ENCODE measurements at places on chromosomes 6 and 20. TPM values are rescaled to one million over a fixed set of nuclear protein-coding genes. Genes with fewer than 3 reads are reported as not detected.
A peak's percentile ranks its signal among the peaks of the same experiment; 100 is the strongest.

EYS gene
- not detected for total RNA-seq

DNA sequence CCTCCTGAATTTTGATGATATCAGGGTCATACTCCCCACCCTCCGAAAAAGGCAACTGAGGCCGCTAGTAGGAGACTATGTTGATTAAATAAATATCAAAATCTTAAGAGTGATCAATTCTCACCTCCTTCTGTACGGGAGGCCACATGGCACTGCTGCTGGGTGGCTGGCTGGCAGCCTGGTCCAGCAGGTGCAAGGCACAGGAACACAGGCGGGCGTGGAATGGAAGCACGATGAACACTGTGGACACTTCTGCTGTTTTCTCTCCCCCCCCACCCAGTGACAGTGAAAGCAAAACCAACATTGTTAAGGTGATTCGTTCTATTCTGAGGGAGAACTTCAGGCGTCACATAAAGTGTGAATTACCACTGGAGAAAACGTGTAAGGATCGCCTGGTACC is 9.7 kb upstream of the CLDN20 start:
- peaks cover 26% of the 10 kb centered on the region for H3K4me1 ChIP-seq
- no peak overlapping the region for H3K27ac ChIP-seq
- peaks cover 20% of the 10 kb centered on the region for H3K36me3 ChIP-seq
- H3K27me3 ChIP-seq = no peaks in the 10 kb centered on the region
- no peak overlapping the region for H3K4me3 ChIP-seq

HTR1E gene
- not detected for total RNA-seq

PRR18 gene
- total RNA-seq = 0.70 TPM

C4A gene
- 13.3 TPM for total RNA-seq

SMAP1 gene
- total RNA-seq = 27.1 TPM

DNA sequence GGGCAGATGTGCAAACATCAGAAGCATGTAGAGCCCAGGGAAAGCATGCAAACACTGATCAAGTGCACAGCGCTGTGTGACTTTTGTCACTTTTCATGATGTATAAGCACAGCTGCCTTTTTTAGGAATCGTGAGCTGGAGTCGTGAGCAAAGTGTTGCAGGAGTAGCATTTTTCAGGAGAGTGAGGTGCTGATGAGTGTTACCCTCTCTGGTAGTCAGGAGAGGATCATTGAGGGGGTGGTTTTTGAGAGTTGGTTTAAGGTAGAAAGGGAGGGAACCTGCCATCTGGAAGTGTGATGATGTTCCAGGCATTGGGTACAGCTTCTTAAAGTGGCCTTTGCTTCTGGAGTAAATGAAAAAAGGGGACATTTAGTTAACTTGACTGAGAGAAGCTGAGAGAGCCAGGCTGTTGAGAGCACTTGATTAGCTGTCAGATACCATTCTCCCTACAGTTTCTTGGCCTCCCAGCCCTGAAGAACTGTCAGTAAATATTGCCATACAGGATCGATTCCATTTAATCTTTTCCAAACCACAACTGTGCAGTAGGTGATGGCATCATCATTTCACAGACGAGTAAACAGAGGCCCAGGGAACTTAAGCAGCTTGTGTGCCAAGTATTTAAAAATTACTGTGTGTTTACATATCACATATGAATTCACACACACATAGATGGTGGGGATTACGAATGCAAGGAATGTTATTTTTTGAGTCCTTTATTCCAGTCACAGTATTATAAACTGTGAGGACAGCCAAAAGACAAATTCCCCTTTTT is 28.9 kb downstream of the TPD52L1 start:
- peak overlapping the region; percentile 90 for H3K27ac ChIP-seq
- no peak for DNase-seq
- H3K4me3 ChIP-seq = no peak overlapping the region
- H3K27me3 ChIP-seq = no peaks in the 10 kb centered on the region
- H3K4me1 ChIP-seq = peaks cover 37% of the 10 kb centered on the region
